ENCODE measurements at places on chromosomes 1 and 21.
A peak's percentile ranks its signal among the peaks of the same experiment; 100 is the strongest.

DNA sequence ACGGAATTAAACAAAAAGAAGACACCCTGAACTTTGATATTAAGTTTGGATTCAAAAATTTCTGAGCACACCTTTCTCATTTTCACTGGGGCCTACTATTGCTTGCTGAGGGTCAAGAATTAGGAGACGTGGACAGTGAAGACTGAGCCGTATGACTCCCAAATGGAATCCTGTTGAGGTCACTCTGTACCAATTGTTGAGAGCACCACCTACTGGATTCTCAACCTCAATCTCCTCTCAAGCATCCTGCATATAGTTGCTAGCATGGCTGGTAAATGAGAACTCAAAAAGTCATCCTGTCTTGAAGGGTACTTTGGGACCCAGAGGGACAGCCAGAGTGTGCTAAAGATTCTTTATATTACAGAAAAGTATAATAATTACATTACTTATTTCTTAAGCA lies 20.2 kb upstream of the MTR start:
- no peak for DNase-seq

- DNase-seq, result no peak
Observed at GRCh38 chr1:3410142-3410925, 44.1 kb upstream of the ARHGEF16 start.

GRCh38 chr1:22976461-22977243 lies 4.0 kb upstream of the LACTBL1 start:
- DNase-seq, result peak; percentile 76

DNA sequence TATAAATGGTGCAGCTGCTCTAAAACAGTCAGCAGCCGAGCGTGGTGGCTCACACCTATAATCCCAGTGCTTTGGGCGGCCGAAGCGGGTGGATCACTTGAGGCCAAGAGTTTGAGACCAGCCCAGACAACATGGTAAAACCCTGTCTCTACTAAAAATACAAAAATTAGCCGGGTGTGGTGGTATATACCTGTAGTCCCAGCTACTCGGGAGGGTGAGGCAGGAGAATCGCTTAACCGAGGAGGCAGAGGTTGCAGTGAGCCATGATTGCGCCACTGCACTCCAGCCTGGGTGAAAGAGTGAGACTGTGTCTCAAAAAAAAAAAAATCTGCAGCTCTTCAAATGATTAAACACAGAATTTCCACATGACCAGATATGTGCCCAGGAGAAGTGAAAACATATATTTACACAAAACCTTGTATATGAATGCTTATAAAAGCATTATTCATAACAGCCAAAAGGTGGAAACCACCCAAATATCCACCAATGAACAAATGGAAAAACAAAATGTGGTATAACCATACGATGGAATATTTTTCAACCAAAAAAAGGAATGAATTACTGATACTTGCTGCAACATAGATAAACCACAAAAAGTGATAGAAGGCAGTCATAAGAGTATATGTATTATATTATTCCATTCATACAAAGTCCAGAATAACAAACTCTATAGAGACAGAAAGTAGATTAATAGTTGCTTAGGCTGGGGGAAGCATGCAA lies 14.1 kb downstream of the EPS15 start:
- no peak for DNase-seq

DNA sequence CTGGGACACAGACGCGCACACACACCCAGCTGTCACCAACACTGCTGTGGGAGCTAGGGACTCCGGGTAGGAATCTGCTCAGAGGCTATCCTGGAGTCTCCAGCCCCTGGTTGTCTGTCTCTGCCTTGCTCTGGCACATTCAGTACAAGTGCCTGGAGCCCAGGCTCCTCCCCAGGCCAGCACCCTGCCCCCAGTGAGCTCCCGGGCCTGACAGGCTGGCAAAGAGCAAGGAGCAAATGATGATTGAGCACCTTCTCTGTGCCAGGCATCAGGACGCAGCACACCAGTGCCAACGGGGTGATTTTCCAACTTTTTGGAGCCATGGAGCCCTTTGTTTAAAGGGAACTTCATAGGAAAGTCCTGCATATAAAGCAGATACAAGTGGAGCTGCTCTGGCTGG lies 6.5 kb downstream of the CNTN2 start:
- DNase-seq, result no peak

DNA sequence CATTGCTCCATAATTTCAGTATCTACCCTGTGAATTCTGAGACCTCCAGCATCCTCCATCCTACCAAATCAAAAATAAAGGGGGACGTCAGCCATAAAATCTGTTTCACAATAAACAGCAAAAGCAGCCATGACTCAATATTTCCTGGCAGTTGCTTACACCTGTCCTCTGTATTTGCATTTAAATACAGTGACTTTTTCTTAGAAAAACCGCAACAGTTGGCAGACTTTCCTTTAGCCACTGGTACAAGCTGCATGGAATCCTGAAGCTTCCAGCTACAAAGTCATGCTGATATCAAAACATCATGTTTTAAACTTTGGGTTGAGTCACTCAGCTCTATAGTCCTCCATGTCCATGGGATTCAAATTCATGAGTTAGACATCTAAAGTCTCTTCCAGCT lies 278.0 kb upstream of the KAZN start:
- DNase-seq, result peak; percentile 8

- peak; percentile 81 for DNase-seq
Observed at GRCh38 chr1:58784758-58785441, 1.1 kb upstream of the JUN start.

GRCh38 chr1:197637406-197637805 lies 137.9 kb downstream of the DENND1B start:
- DNase-seq, result no peak

DNA sequence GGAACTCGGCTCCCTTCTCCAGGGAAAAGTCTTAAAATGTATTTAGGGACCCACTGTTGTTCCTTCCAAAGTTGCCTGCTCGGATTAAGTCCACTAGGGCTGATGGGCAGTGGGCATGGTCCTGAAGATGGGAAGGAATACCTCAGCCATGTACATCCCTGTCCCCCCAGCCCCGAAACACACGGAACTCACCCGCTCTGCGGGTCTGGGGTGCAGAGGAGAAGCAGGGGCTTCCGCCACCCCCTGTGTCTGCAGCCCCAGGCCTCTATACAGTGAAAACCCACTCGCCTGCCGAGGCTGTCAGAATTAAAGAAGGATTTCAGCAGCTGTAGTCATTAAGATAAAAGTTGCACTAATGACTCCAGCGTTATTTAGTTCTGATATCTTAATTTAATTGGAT lies 212.6 kb upstream of the VAMP3 start:
- DNase-seq, result no peak

GRCh38 chr1:189782295-189782694 lies 695.4 kb downstream of the BRINP3 start:
- no peak for DNase-seq

DNA sequence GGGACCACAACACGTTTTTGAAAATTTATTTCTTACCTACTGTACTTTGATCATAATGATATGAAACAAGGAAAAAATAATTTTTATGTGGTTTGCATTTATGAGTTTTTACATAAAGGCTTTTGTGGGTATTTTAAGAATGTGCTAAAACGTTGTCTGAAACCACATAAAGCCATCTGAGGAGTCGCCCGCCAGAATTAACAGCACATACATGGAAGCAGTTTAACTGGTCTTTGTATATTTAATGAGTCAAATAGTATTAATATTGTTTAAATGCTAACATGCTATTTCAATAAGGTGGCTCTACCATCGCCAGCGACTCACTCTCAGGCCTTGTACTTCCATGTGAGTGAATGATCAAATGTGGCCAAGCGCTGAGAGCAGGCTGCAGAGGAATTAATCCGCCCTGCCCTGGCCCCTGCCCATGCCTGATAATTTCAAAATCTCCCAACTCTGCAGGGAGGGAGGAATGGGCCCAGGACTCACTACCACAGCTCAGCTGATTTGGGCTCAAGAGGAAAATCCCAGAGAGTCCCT lies 49.6 kb downstream of the SLC66A1 start:
- DNase-seq, result no peak

DNA sequence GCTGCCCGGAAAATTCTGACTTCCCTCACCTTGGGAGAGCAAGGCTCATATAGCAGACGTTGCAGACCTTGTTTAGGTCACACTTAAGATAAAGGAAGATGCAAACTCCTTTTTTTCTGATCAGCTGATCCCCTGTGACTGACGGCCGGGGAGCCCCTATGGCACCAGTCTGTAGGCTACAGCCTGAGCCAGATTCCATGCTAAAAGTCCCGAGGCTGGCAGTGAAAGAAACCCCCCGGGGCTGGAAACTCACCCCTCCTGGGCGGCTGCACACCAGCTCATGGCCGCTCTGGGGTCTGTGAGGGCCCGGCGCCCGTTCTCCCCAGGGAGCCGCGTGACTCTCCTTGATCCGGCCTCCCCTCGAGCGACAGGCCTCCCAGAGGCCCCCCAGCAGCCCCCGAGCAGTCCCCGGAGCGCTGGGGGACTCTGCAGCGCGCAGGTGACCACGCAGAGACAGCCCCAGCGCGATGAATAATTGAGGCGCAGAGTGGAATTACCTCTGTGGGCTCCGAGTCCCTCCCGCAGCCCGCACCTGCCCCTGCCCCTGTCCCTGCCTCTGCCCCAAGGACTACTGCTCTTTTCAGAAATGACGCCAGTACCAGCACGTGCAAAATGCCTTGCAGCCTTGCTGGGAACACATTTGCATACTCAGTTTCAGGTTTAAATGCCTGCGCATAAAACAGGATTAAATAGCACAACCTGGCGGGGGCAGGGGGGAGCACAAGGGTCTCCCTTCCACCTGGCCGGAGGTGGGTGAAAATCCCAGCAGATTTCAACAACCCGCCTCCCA lies 62.6 kb upstream of the CLDN14 start:
- peak; percentile 55 for DNase-seq

DNA sequence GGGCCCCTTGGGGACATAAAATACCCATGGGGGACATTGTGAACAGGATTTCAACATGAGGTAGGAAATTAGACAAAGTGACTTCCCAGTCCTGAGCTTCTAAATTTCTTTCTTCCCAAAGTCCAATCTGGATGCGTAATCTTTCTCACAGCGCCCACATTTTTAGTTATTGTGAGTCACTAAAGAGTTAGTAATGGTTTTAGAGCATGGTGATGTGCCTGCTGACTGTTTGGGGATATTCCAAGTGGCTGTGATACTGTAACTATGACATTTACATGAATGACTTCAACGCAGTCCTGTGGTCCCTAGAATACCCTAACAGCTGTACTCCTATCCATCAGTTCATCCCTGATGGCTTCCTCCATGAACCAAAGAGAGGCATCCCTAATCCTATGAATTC lies 224.0 kb upstream of the COA6 start:
- DNase-seq, result no peak
